Muscle of back (tissue), 13 donors: ENCODE measurements at places on chromosomes 12 and 14.
A peak's percentile ranks its signal among the peaks of the same experiment; 100 is the strongest.

- no peak for DNase-seq
These were observed 24.3 kb downstream of the SLC41A2 start for GRCh38 chr12:104933778-104934177.

DNA sequence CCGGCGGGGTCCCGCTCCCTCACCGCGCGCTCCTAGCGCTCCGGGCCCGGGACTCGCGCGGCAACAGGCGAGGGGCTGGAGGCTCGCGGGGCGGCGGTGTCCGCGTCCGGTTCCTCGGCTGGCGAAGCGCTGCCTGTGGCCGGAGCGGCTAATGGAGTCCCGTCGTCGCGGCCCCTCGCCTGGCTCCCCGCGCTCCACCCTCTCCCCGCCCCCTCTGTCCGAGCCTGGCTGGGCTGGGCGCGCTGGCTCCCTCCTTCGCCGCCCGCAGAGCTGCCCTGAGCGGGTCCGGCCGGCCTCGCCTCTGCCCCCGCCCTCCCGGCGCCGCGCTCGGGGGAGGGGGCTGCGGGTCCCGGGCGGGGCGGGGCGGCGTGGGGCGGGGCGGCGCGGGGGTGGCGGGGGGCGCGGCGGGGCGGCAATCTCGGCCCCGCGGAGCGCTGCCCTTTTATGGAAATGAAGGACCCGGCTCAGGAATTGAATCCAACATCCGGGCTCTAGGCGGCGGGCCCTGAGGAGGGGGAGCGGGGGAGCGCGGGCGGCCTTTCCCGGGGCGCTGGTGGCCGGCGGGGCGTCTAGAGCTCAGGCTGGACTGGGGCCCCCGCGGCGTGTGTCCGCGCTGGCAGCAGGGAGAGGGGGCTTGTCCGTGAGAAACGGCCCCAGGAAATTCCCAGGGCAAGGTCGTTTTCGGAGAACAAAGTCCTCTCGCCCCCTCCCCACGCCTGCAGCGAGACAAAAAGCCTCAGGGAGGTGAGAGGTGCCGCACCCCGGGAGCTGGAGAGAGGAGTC lies at the start of gene FERMT2:
TSS of gene FERMT2 (minus strand) at position 153 of the 783 bp plus-strand sequence. CDS start 482 bp downstream, outside the sequence.
- DNase-seq, result peak; percentile 94

DNA sequence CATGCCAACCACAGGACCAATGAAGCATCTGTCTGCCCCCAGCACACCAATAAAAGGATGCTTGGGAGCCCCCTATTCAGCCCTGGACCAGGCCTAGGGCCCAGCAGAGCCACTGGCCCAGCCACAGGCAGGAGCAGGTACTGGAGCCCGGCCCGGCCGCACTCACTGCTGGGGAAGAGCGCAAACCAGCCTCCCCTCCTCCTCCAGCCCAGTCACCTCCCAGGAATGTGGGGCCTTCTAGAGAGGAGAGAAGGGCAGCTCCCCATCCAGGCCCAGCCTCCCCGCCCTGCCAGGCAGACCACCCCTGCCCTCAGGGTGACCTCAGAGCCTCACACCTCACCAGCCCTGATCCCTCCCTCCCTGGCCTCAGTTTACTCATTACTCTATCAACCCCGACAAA lies 56.2 kb downstream of the CCNK start:
- DNase-seq, result peak; percentile 66

- no peak for DNase-seq
These were observed 276.6 kb downstream of the ACSS3 start for GRCh38 chr12:81354327-81354932.

- DNase-seq, result no peak
These were observed 164.8 kb downstream of the SLC41A2 start for GRCh38 chr12:104793285-104793684.

GRCh38 chr14:35883677-35884293 lies 57.6 kb downstream of the BRMS1L start:
- no peak for DNase-seq
